ENCODE measurements at places on chromosomes 2 and 18. TPM values are rescaled to one million over a fixed set of nuclear protein-coding genes. Genes with fewer than 3 reads are reported as not detected.

- no peak for DNase-seq
Observed at GRCh38 chr2:136334967-136335366, 217.0 kb upstream of the CXCR4 start.

DNA sequence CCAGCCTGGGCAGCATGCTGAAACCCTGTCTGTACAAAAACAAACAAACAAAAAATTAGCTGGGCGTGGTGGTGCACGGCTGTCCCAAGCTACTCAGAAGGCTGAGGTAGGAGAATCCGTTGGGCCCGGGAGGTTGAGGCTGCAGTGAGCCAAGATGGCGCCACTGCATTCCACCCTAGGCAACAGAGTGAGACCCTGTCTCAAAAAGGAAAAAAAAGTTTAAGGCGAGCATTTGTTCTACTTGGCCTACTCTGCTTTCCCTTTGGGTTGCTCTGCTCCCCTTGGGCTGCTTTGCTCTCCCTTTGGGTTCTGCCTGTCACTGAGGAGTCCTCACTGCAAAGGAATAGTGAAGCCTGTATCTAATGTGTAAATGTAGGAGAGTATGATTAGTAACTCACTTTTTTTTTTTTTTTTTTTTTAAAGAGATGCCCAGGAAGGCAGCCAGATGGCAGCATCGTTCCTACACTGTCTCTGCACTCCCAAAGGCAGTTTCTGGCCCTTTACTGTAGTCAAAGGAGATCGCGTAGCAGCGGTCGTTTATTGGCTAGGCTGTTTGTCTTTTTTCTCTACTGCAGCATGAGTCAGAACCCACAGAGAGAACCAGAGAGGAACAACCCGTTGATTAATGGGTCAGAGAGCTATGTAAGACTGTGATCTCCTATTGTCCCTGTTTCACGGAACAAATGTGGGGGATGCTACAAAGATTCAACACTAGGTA is 118.3 kb upstream of the CWC22 start:
- DNase-seq: peak; percentile 16

DNA sequence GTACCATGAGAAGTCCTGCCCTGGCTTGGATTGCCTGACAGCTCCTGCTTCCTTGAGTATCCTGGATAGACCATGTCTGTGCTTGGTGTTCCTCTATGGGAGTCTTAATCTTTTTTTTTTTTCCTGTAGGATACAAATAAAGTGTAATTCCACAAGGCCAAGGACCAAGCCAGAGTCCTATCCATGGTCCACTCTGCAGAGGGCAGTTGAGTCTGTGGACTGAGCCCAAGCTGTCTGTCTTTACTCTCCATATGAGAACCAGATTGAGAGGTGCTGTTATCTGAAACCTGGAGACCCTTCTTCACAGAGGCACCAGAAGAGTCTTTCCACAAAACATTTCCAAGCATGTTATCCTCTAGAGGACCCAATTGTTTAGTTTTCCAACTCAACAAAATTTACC is 1.4 kb upstream of the KIF3C start:
- no peak for DNase-seq

DNA sequence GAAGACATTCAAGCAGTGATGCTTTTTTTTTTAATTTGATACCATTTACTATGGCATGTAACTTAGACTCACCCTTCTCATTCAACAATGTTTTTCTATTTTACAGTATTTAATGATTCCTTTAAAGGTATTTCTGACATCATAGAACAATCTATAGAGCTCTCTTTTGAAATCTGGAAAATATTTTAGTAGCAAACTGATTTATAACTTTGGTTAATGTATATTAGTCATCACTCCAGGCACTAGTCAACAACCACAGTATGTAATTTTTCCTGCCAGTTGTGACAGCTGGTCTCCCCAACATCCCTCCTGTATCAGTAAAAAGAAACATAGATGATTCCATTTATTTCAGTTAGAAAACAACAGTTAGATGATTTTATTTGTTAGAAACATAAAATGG is 122.9 kb downstream of the LCLAT1 start:
- DNase-seq: no peak

- no peak for DNase-seq
Observed at GRCh38 chr18:79604913-79605880, 74.4 kb upstream of the CTDP1 start.

DNA sequence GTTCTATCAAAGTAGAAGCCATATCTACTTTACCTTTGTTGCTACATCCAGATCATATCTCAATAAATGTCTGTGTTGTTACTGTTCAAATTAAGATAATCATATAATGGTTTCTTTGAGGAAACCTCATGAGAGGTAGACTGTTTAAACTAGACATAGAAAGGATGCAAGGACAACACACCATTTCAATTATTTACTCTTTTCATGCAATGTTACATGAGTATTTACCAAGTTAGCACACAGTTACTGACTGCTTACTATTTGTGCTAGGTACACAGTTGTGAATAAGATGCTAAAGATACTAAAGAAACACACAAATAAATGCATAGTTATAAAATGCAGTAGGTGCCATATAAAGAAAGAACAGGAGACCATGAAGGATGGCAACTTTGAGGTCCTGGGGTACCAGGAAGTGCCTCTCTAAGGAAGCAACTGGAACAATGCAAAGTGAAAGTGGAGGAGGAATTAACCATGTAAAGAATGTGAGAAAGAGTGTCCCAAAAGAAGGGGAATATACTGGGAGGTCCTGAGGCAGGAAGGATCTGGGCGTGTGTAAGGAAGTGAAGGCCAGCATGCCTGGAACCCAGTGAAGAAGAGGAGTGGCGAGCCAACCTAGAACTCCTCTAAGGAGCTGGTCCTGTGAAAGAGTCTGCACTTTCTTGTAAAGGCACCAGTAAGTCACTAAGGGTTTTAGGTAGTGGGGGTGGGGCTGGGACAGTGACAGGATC is 39.4 kb downstream of the RBMS1 start:
- no peak for DNase-seq

- DNase-seq: no peak
Observed at GRCh38 chr2:102520009-102520408, 47.0 kb downstream of the SLC9A4 start.

GRCh38 chr18:76687304-76687962 is 134.9 kb upstream of the ZNF236 start:
- no peak for DNase-seq

GRCh38 chr2:54059504-54059903 is 55.9 kb upstream of the ACYP2 start:
- no peak for DNase-seq

DNA sequence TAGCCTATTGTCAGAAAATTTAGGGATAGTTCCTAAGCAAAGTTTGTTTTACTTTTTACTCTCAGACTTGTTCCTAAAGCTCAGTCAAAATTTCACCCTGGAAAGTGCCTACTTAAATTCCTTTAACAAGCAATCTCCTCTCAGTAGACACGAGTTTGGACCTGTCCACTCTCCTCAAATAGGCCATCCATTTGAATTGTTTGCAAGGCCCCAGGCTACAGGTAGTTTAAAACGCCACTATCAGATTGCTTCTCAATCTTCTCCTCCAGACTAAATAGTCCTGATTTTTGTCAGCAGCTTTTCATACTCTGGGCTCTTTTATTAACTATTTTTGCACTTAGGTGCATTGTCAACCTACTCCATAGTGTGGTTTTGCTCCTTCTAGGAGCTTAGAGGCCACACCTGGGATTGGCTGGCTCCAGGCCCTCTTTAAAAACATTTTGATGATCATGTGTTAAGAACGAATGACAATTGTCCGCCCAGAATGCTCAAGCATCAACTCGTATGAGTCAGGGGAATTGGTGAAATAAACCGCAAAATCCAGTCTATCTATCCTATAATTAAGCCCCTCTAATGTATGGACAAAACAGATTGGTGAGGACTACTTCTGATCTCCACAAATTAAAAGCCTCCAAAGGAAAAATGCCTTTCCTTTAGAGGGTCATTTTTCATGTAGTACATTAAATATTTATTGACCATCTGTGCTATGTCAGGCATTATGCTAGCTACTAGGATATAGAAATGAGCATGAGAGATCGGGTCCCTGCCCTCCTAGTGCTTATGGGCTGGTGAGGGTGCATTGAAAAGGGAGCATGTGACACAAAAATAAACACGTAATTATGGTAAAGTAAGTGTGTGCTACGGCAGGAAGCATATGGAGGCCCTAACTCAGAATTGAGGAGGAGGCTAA is 333.8 kb upstream of the TNP1 start:
- no peak for DNase-seq

DNA sequence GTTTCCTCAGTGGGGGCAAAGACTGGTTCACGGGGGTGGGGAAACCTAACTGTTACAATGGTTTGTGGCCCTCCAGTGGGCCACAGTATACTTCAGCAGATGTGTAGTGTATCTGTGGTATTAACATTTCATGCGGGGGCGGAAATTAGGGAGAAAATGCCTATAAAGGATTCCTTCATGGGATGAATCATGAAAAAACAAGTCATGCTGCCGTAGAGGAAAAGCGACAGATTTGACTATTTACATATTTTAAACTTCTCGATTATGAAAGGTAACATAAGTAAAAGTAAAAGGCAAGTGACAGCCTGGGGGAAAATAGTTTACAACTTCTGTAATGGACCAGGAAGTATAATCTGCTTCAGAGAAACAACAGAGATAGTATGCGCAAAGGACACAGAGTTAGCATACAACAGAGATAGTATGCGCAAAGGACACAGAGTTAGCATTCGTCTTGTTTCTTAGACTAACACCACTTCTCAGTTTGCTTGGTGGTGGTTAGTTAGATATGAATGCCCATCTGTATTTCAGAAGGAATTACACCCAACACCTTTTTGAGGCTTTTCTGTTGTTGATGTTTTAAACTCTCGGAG is 41.1 kb downstream of the MRPS9 start:
- DNase-seq: no peak

DNA sequence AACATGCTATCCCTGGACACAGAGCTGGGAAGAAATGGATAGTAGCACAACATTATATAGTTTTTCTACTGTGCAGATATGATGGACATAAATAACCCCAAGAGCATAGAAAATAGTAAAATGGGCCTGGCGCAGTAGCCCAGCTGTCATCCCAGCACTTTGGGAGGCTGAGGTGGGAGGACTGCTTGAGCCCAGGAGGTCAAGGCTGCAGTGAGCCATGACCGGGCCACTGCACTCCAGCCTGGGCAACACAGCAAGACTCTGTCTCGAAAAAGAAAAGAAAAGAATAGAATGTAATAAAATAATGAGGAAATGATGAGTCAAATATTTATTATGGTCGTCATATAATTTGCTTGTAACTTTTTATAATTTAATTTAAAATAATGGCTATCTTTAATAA is 7.5 kb upstream of the GAREM2 start:
- DNase-seq: no peak

DNA sequence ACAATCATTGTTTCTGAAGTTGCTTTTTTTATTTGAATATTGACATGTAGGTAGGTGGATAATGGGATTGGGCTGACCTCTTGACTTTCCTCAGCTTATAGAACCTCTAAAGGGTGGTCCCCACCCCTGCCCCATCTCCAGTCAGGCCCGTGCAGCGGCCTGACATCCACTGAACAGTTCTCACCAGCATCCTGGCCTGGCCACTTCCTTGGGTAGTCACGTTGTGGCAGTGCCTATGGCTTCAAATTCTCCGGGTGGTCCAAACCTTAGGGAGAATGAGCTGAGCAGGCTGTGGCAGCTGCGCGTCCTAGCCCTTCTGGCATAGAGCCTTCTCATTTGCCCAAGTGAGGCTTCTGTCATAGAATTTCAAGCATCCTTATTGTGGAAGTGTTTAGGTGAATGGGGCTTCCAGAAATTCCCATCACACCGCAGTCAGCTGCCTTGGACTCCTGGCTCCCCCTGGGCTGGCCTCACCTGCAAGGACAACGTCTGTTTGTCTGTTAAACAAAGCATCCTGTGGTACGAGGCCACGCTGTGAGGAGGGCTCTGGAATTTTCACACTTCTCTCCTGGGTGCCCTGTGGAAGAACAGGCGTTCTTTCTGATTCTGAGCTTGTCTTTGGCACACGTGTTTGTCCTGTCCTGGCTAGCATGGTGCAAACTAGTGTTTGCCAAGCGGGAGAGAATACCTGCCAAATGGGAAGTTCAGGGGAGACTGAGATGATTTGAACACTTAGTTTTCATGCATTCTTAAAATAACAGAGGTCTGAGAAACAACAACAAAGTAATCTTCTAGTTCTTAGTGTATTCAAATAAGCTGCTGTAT is 31.8 kb upstream of the OTOS start:
- DNase-seq: no peak

DNA sequence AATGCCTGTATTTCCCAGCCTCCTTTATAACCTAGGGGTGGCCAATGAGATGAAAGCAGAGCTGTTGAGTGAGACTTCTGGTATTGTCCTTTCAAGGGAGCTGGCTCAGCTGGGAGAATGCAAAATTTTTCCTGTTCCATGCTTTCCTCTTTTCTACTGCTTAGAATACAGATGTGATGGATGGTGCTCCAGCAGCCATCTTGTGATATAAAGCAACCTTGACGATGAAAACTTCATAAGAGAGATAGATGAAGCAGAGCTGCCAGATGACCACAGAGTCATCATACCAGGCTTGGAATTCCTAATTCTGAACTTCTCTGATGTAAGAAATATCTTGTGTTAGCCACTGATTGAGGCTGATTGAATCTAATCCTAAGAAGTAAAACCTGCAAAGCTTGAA is 11.9 kb upstream of the INHBB start:
- DNase-seq: no peak

- no peak for DNase-seq
Observed at GRCh38 chr18:72539901-72540300, 4.2 kb downstream of the CBLN2 start.

GRCh38 chr2:74003494-74004211 is 18.9 kb downstream of the TET3 start:
- DNase-seq: no peak

DNA sequence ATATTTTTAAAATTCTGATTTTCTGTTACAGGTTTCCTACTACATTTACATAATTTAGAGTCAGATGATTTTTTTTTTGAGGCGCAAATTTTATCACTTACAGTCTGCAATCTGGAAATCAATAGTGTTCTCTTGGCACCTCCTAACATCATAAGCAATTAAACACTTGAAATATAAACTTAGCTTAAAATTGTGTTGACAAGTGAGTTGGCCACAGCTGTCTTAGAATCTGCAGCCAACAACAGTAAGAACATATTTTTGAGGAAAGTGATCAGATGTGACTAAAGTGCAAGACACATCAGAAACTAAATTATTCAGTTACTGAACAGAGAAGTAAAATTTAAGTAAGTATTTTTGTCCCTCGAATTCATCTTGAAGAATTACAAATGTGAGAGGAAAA is 726.7 kb upstream of the LRATD1 start:
- DNase-seq: no peak

Gene DYSF
- 48.2 TPM for total RNA-seq

Gene UGT1A1
- not detected for total RNA-seq

Gene IL1R2
- total RNA-seq: 0.96 TPM

Gene DLGAP1
- total RNA-seq: 0.05 TPM

Gene ELP2
- 49.7 TPM for total RNA-seq

Gene BIRC6
- 32.7 TPM for total RNA-seq

Measured in left ventricle myocardium inferior (tissue), 1 donor.